ENCODE measurements at places on chromosomes 16 and 17. TPM values are rescaled to one million over a fixed set of nuclear protein-coding genes. Genes with fewer than 3 reads are reported as not detected.
A peak's percentile ranks its signal among the peaks of the same experiment; 100 is the strongest.

DNA sequence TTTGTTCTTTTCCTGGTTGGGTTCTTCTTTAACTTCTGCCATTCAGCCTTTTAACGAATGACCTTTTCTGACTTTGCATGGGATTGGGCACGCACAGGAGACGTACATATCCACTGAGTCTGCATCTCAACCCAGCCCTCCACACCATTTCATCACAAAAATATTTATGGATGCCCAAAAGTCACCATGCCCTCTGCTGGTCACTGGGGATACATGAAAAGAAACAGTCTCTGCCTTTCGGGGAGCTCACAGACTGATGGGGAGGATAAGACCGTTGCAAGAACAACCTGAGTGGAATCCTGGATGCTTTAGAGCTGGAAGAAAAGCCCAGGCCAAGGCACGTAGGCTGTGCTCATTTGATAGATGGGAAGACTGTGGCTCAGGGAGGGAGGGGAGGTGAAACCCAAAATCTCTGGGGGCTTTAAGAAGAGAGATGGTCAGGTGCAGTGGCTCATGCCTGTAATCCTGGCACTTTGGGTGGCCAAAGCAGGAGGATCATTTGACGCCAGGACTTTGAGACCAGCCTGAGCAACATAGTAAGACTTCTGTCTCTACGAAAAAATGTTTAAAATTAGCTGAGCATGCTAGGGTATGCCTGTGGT is 7.9 kb upstream of the MT2A start:
- no peak for DNase-seq

DNA sequence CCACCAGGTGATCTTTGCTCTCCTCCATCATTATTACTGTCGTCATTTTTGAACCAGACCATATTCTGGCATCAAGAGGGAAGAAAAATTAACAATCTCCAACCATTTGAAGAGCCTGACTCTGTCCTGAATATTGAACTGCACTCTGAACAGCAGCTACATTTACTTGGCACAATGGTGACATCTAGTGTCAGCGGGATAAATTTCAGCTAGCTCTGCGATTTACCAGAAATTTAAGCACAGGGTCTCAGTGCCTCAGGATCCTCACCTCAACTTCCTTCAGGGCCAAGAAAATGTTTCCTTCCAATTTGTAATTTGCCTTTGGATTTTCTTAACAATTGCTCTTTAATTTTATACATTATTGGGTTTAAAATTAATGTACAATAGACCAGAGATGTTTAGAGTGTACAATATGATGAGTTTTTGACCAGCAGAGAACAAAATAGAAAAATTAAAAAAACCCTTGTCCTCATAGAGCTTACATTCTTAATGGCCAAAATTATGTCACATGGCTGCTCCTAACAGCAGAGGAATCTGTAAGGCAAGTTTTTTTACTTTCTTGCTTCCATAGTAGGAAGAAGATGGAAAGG is 10.7 kb upstream of the ZNF19 start:
- peak; percentile 62 for DNase-seq

GRCh38 chr17:8473451-8474192 is 37.9 kb downstream of the NDEL1 start:
- no peak for DNase-seq

GRCh38 chr16:61024180-61024900 is 1011.9 kb downstream of the CDH8 start:
- DNase-seq, result no peak

- DNase-seq, result no peak
Measured at GRCh38 chr17:19728084-19728495, 11.7 kb upstream of the SLC47A2 start.

GRCh38 chr17:40068129-40068581 is 5.4 kb downstream of the THRA start:
- no peak for DNase-seq

- no peak for DNase-seq
Measured at GRCh38 chr17:68048996-68049395, 13.5 kb downstream of the KPNA2 start.

- no peak for DNase-seq
Measured at GRCh38 chr17:31579265-31579664, 187.8 kb downstream of the RAB11FIP4 start.

GRCh38 chr16:84911486-84912216 is 91.9 kb downstream of the CRISPLD2 start:
- no peak for DNase-seq

- DNase-seq, result no peak
Measured at GRCh38 chr17:7215652-7216180, 3.9 kb downstream of the DLG4 start.

GRCh38 chr17:62760945-62761267 is 47.2 kb downstream of the MARCHF10 start:
- DNase-seq, result no peak

The SLC16A6 gene
- total RNA-seq, result 7.7 TPM

The PRSS21 gene
- total RNA-seq, result not detected

The ALOXE3 gene
- total RNA-seq, result 0.81 TPM

The ZNF267 gene
- total RNA-seq, result 57.9 TPM

The MT2A gene
- total RNA-seq, result 50.8 TPM

The DNAI2 gene
- 0.66 TPM for total RNA-seq

The PLA2G10 gene
- total RNA-seq, result not detected

The C17orf100 gene
- total RNA-seq, result 0.70 TPM

All from CD4-positive, alpha-beta T cell (primary cell).